ENCODE measurements at places on chromosomes 5 and 9.

DNA sequence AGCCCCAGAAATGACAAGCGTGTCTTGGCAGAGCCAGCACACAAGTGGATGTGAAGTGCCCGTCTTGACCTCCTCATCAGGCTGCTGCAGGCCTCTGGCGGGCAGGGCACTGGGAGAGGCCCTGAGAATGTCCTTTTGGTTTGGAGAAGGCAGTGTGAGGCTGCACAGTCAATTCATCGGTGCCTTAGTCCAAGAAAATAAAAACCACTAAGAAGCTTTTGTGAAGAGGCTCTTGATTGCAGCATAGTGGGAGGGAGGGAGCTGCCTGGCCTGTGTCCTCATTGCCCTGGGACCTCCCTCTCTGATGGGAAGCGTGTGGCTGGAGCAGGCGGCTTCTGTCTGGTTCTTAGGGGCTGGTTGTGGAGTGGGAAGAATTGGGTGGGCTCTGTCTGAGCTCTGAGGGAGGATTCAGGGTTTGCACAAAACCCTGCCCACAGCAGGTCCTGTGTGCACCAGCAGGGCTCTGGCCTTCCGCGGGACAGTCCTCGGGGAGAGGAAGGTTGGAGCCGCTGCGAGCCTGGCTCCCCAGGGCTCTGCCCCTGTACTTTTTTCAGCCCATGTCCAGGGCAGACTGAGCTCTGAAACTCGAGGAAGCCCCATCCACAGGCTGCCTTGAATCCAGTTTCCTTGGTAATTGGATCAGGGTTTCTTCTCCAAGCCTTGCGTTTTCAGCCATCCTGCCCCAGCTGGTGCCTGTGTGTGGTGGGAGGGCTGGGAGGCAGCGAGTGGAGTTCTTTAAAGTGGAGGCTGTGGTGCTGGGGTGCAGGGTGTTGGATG, 1.1 kb downstream of the HRCT1 start:
- no peak for DNase-seq

GRCh38 chr5:146725025-146725424, 153.5 kb downstream of the PPP2R2B start:
- DNase-seq, result no peak

DNA sequence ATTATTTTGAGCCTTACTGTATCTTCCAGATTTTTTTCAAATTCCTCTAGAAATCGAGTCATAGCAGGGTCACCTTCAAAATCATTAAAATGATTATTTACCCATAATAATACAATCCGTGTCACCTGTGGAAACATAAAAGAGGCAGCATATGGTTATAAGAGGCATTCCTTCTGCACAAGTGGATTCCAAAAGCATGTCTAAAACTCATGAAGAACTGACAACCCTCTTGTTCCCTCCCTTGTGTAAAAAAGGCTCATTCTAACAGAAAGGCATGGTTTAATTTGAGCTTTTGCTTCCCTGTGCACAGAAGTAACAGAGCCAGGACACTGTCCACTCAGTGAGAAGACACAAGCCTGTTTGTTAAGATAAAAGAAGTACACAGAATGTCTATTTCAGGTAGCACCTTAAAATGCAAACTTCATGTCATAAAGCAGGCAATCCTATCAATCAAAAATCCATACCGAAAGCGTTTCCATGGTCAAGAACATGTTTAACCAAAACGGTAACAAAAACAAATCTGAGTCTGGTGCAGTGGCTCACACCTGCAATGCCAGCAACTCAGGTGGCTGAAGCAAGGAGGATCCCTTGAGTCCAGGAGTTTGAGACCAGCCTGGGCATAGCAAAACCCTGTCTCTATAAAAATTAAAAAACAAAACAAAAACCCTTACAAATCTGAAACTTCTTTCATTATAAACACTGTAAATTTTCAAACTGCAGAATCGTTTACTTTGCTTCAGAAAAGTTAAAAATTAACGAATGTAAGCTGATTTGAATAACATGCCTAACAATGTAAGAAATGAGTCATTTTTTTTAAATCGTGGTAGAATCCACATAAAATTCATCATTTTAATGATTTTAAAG, 139.3 kb downstream of the RAPGEF6 start:
- DNase-seq, result no peak

- no peak for DNase-seq
Measured at GRCh38 chr5:153674356-153674755, 183.9 kb downstream of the GRIA1 start.

DNA sequence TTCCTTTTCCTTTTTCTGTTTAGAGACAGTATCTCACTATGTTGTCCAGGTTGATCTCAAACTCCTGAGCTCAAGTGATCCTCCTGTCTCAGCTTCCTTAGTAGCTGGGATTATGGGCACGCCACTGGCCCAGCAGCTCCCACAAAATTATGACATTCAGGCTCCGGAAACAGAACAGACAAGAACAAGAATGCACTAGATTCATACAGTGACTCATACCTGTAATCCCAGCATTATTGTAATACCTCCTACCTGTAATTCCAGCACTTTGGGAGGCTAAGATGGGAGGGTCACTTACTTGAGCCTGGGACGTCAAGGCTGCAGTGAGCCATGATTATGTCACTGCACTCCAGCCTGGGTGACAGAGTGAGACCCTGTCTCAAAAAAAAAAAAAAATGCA, 26.7 kb upstream of the B4GALT1 start:
- DNase-seq, result no peak

DNA sequence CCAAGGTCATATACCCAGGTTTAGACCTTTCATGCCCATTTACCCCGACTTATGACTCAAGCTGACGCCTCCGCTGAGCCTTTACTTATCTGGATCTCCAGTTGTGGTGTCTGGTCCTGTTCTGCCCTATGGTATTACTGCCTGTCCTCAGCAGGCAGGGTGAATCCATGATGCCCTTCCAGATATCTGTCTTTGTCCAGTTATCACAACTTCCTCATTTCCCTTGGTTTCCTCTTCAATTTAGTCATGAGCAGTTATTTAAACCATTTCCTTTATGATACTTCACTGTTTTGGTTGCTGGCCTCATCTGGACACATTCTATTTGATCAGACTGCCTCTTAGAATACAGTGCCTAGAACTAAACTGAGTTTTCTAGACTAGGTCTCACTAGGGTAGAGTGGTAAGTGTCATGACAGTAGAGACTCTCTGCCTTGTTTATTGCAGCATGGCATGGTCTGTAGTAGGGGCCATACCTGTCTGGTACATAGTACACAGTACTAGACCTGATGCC, 93.3 kb downstream of the MELK start:
- DNase-seq, result no peak

- DNase-seq, result no peak
Measured at GRCh38 chr9:124322618-124323432, 65.1 kb downstream of the NEK6 start.

- DNase-seq, result no peak
Measured at GRCh38 chr9:35729101-35729500, 2.9 kb downstream of the TLN1 start.

- DNase-seq, result no peak
Measured at GRCh38 chr5:5128766-5129165, 11.4 kb upstream of the ADAMTS16 start.

Measured in GM23338 (cell line).